ENCODE measurements at places on chromosomes 12 and 14.

- no peaks in the 10 kb centered on the region for H3K4me1 ChIP-seq
- no peak for DNase-seq
- no peak overlapping the region for H3K4me3 ChIP-seq
- H3K27ac ChIP-seq, result no peak overlapping the region
Observed at GRCh38 chr12:32230613-32230993, 124.0 kb downstream of the BICD1 start.

DNA sequence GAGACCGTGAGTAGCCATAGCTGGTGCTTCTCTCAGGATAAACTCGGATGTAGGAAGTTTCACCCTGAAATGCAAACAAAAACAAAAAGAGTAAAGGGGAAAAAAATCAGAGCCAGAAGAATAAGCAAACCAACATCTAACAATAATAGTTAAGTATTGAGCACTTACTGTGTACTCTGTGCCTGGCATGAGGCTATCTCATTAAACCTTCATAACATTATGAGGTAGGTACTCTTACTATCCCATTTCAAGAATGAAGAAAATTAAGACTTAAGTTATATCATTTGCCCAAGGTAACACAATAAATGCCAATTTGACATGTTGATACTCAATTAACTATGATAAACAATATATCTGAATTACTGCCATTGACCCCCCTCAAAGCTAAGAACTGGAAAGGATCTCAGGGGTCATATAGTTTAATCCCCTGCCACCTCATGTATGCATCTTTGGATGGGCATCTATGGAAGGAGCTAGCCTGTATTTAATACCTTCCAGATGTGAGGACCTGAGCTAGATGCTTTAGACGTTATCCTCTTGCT lies 7.4 kb downstream of the SRSF9 start:
- H3K27me3 ChIP-seq, result no peaks in the 10 kb centered on the region
- H3K4me1 ChIP-seq, result peaks cover 15% of the 10 kb centered on the region
- H3K27ac ChIP-seq, result no peak overlapping the region

- no peak for DNase-seq
- no peak overlapping the region for H3K4me3 ChIP-seq
- no peak overlapping the region for H3K27ac ChIP-seq
Observed at GRCh38 chr12:33794954-33795353, 227.3 kb upstream of the ALG10 start.

DNA sequence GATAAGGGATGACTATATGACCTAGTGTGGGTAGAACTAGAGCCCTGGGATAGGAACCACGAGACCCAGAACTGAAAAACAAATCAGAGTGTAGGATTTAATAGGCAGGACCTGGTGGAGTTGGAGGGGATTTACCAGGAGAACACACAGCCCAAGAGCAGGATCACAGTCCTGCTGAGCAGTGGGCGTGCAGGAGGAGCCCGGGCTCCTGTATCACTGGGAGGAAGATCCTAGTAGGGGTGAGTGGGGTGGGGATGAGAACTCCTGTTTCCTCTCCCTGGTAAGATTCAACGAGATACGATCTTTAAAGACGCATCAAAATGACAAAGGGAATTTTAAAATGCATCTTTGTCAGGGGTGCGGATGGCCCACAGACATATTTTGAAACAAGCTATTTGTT lies 220.1 kb downstream of the GALC start:
- no peaks in the 10 kb centered on the region for H3K27me3 ChIP-seq
- H3K36me3 ChIP-seq, result no peaks in the 10 kb centered on the region
- H3K4me3 ChIP-seq, result no peak overlapping the region
- no peaks in the 10 kb centered on the region for H3K4me1 ChIP-seq

DNA sequence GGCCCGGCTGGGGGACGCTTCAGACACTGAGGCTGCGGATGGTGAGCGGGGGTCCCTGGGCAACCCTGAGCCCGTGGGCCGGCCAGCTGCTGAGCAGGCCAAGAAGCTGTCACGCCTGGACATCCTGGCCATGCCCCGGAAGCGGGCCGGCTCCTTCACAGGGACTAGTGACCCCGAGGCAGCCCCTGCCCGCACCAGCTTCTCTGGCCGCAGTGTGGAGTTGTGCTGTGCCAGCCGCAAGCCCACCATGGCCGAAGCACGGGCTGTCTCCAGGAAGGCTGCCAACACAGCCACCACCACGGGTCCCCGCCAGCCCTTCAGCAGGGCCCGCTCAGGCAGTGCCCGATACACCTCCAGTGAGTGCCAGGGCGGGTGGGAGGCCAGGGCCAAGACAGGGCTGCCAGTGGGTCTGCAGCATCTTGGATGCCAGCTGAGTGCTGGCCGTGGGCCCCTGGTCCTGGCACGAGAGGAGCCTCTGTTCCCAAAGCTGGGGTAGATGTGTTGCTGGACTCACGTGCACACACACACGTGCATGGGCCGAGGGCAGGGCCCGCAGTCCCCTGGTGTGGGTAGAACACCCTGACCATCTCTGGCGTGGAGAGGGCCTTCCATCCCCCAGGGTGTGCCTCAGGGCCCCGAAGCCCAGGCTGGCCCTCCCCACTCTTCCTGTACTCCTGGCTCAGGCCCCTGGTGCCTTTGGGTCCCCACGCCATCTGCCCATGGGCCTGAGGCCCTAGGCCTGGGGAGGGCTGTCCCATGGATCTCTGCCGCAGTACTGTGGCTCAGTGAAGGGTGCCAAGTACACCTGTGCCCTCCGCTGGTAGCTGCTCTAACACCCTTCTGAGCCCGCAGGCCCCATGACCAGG lies 22.8 kb downstream of the CEP170B start:
- no peak overlapping the region for H3K4me3 ChIP-seq
- DNase-seq, result no peak
- no peaks in the 10 kb centered on the region for H3K27me3 ChIP-seq
- no peaks in the 10 kb centered on the region for H3K4me1 ChIP-seq
- H3K27ac ChIP-seq, result no peak overlapping the region

- peak overlapping the region; percentile 93 for H3K27ac ChIP-seq
- H3K4me1 ChIP-seq, result peaks cover 67% of the 10 kb centered on the region
- DNase-seq, result no peak
- H3K36me3 ChIP-seq, result peaks cover 63% of the 10 kb centered on the region
- peak overlapping the region; percentile 63 for H3K4me3 ChIP-seq
- H3K27me3 ChIP-seq, result no peaks in the 10 kb centered on the region
Observed at GRCh38 chr14:81473456-81474147, 60.1 kb downstream of the SEL1L start.

DNA sequence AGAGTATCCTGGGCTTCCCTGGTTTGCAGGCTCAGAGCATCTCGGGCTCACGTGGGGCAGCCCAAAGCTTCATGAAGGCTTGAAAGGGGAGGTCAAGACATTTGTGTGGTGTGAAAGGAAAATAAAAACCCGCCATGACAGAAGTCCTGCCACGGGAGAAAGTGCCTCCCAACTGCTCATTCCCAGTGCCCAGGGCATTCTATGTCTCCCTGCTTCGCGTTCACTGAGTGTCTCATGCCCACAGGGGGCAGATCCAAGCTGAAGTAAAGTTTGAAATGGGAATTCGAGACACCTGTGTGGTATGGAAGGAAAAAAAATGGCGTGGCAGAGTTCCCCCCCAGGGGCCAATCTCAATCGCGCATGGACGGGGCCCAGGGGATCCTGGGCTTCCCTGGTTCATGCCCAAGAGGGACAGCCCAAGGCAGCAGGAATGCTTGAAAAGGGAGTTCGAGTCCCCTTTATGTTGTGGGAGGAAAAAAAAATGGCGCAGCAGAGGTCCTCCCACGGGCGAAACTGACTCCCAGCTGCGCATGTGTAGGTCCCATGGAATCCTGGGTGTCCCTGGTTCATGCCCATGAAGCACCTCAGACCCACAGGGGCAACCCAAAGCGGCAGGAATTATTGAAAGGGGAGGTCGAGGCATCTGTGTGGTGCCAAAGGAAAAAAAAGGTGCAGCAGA lies 576.7 kb downstream of the ALG10 start:
- no peak overlapping the region for H3K27ac ChIP-seq
- no peaks in the 10 kb centered on the region for H3K4me1 ChIP-seq
- no peaks in the 10 kb centered on the region for H3K27me3 ChIP-seq
- no peak for DNase-seq

- H3K27me3 ChIP-seq, result no peaks in the 10 kb centered on the region
- no peak overlapping the region for H3K4me3 ChIP-seq
- H3K27ac ChIP-seq, result no peak overlapping the region
- DNase-seq, result no peak
- peaks cover 38% of the 10 kb centered on the region for H3K4me1 ChIP-seq
- peaks cover 11% of the 10 kb centered on the region for H3K36me3 ChIP-seq
Observed at GRCh38 chr12:116215023-116215422, 62.5 kb downstream of the MED13L start.

DNA sequence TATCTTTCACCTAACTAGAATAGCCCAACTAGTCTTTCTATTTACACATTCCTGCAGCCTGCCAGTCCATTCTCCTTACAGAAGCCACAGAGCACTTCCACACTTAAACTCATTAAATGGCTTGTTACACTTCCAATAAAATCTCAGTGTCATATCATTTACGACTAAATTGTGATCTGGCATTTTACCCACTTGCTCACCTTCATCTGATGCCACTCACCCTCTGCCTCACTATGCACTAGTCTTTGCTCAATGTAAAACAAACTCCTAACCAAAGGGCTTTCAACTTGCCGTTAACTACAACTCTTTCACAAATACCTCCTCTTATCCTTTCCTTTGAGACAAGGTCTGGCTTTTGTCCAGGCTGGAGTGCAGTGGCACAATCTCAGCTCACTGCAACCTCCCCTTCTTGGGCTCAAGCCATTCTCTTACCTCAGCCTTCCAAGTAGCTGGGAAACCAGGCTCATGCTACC lies 24.1 kb downstream of the YAF2 start:
- no peak overlapping the region for H3K27ac ChIP-seq
- no peaks in the 10 kb centered on the region for H3K27me3 ChIP-seq

GRCh38 chr14:51967521-51967920 lies 21.8 kb upstream of the RTRAF start:
- H3K27ac ChIP-seq, result no peak overlapping the region
- no peaks in the 10 kb centered on the region for H3K27me3 ChIP-seq
- peaks cover 12% of the 10 kb centered on the region for H3K4me1 ChIP-seq
- no peak for DNase-seq
- H3K4me3 ChIP-seq, result no peak overlapping the region
- H3K36me3 ChIP-seq, result peaks cover 62% of the 10 kb centered on the region

DNA sequence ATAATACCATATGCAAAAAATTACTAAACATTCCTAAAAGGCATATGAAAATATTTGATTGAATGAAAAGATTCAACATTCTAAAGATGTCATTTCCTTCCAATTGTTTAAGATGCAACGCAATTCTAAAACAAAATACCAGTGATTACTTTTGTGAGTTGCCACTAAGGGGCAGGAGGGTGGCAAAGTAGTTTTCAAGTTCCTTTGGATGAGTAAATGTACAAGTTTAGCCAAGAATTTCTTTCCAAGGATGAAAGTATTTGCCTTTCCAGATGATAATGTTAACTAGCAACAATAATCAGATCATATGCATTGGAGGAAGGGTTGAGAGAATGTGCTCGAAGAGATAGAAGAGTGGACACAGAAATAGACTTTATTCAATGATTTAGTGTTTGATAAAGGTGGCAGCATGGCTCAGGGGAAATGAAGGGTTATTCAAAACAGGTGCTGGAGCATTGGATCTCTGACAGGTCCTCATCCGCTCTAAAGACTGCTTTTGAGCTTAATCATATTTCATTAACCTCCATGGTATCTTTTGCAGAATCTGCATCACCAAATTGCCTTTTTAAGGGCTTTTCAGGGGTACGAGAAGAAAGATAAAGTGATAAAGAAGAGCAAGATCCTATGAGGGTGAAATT lies 678.5 kb upstream of the TBX3 start:
- H3K4me1 ChIP-seq, result no peaks in the 10 kb centered on the region
- no peak for DNase-seq
- H3K4me3 ChIP-seq, result no peak overlapping the region
- no peak overlapping the region for H3K27ac ChIP-seq
- H3K36me3 ChIP-seq, result no peaks in the 10 kb centered on the region
- no peaks in the 10 kb centered on the region for H3K27me3 ChIP-seq

DNA sequence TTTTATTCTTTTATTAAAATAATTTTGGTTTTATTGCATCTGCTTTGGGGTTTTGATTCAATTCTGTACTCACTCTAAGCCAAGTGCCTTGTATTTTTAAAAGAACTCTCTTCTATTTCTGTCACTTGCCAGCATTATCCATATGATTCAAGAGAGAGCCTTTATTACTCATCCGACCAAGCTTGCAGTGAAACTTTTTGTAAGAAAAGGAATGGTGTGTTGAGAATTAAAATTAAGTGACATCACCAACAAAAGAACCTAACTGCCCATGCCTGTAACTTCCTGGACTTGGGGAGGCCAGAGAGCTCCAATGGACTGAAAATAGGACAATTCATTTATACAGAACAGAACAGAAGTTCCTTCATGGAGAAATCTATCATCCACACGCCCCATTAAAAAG lies 52.1 kb downstream of the GALNT4 start:
- no peak overlapping the region for H3K4me3 ChIP-seq
- peaks cover 71% of the 10 kb centered on the region for H3K4me1 ChIP-seq
- DNase-seq, result no peak
- H3K27ac ChIP-seq, result peak overlapping the region; percentile 20
